Activated CD4-positive, alpha-beta T cell treated with anti-CD3 and anti-CD28 coated beads, Interleukin-2, Interleukin-4, amounts not matched to agents 100 ng/mL and 50 ng/mL, durations not matched to agents 16 hours and 8 hours (primary cell): ENCODE measurements at places on chromosomes 2 and 18.

- peak; percentile 30 for DNase-seq
Measured at GRCh38 chr2:119264781-119265692, 41.4 kb downstream of the STEAP3 start.

DNA sequence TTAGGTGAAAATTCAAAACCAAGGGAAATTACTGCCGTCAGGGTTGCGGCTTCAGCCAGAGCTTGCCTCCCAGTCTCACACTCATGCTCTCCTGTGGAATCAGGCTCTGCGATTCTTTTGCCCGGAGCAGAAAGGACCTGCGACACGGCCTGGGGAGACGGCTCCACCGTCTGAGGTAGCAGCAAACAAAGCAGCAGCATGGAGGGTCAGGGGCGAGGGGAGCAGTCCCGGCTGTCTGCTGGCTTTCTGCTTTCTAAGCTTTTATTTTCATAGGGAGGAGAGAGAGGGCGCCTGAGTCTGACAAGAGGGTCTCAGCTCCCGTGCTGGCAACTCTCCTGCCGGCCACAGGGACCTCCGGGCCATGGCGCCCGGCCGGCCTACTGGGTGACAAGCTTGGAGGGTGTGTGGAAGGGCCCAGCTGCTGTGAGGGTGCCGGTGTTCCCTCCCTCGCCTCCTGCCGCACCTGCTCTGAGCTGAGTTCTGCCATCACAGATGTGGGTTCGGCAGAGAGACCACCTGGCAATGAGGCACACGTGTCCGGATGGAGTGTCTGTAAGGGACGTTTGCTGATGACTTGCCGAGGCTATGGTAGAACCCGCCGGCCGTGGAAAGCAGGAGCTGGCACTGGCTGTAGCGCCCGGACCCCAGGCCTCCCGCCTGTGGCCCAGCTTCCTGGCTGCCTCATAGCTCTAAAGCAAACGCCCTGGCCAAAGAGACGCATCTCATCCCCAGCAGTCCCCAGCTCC is 66.2 kb upstream of the CTDP1 start:
- DNase-seq: no peak

DNA sequence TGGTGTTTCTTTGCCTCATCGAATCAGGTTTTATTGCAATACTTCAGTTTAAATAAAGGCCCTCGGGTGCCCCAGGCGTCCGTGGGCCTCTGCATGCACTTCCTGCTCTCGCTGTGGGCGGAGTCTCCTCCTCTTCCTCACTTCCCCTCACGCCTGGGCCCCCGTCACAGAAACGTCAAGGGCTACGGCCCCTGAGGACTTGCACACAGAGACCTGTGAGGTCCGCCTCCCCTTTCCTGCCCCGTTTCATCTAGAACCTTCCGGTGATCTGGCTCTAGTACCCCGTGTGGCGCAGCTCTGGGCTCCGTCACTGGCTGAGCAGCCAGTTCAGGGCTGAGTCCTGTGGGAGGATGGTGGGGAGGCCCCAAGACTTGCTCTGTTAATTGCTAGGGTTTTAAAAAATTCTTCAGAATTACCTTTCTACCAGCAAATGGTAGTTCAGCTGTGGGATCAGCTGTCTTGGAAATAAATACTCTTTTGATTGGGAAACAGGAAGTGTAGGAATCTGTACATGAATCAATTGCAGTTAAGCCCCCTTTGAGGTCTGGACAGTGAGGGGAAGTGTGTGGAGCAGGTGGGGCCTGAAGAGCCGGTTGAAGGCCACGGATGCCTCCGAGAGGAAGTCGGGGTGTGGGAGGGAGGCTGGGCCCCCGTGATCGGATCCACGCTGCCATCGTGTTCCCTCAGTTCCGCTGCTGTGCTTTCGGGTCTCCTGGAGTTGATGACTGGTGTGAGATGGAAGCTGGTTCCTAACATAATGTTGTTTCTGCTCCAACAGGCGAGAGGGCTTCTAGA is 10.2 kb downstream of the NFATC1 start:
- peak; percentile 88 for DNase-seq

- no peak for DNase-seq
Measured at GRCh38 chr2:46508312-46508711, 28.9 kb downstream of the TMEM247 start.

- no peak for DNase-seq
Measured at GRCh38 chr18:59140302-59140885, 710 bp downstream of the SEC11C start.

DNA sequence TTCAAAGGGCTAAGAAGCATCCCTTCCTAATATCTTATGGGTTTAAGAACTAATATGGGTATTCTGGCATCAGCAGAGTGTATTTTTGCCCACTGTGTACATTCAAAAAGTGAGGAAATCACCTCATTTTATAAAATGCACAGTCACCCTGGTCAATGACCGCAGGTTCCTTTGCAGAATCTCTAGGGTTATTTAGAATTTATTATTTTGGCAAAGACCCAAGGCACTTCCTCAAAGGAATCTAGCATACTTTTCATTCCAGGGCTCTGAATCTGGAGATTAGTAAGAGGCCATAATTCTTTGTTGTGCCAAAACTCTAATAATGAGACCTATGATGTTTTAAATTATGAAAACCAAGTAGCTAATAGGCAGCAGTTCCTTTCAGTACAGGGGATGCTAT is 27.2 kb upstream of the CDH2 start:
- DNase-seq: no peak

- no peak for DNase-seq
Measured at GRCh38 chr2:387980-388421, 100.1 kb upstream of the ALKAL2 start.

DNA sequence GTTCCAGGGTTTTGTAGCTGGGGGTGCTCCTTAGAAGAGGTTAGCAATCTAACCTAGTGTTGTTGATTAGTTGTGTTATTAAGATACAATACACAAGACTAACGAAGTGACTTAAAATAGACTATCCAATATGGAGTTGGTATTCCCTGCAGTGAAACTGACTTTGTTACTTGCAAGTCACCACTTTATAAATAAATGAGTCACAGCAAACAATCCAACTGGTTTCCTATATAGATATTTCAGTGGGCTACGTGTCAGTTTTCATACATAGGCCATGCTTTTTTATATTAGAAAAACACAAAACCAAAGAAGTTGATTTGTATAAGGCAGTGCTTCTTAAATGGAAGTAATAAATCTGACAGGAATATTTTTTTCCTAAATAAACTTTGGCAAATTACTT is 274.0 kb downstream of the CAMKMT start:
- no peak for DNase-seq

GRCh38 chr2:177268187-177268871 is 3.8 kb upstream of the NFE2L2 start:
- DNase-seq: no peak

GRCh38 chr2:135926605-135927004 is 50.4 kb upstream of the MCM6 start:
- no peak for DNase-seq

DNA sequence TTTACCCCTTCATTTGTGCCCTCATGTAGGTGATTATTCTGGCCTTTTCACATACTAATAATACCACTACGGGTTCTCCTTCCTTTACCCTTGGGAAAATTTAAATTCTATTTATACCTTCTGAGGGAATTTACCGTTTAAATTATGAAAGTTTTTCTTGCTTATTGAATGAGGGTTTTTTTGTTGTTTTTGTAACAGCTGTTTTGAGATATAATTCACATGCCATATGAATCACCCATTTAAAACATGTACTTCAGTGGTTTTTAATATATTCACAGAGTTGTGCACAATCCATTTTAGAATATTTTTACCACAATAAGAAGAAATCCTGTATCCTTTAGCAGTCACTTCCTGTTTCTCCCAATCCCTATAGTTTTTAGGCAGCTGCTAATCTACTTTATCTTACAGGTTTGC is 54.7 kb downstream of the EML4 start:
- DNase-seq: no peak

DNA sequence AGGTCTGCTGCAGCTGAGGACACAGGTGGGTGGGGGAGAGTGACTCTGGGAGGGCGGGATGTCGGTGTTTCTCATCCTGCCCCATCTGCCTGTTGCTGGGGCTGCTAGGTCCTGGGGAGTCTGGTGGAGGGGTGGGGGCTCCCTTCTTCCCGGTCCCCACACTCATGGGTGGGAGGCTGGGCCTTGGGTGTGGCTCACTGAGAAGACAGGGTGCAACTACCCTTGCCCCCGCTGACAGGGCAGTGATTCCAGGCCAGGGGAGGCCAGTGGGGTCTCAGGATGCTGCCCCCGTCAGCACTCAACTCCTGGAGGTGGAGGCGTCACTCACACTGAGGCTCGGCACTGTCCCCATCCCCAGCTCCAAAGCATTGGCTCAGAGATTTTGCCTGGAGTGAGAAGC is 7.7 kb upstream of the NFATC1 start:
- no peak for DNase-seq

GRCh38 chr2:203983064-203983715 is 46.6 kb downstream of the ICOS start:
- no peak for DNase-seq
